Mesothelial cell of epicardium (in vitro differentiated cells): ENCODE measurements at places on chromosomes 1 and 21. TPM values are rescaled to one million over a fixed set of nuclear protein-coding genes. Genes with fewer than 3 reads are reported as not detected.

DNA sequence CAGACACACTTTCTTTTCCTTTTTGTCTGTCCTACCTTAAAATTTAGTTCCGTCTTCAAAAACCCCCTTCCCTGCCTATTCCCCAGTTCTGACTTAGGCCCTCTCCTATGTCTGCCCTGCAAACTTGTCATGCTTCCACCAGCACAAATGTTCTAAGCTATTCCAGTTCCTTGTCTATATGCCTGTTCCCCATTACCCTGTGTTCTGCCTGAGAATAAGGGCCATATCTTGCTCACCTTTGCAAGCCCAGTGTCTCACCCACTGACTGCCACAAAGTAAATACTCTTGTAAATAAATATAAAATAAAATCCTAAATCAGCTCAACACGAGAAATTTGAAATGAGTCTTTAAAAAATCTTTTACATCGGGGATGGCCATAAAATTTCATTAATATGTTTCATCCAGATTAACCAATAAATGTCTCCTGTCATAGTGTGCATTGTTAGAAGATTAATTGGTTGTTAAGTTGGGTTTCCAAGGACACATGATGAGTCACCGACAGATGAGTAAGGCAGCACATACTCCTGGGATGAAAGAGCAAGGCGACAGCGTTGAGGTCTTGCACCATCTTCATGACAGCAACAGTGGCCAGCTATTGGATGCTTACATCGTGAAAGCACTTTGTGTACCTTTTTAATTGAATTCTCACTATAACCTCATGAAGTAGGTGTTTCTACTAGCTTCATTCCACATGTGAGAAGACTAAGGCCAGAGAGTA is 92.6 kb upstream of the NGF start:
- H3K27me3 ChIP-seq: no peaks in the 10 kb centered on the region
- H3K36me3 ChIP-seq: no peaks in the 10 kb centered on the region
- no peak for DNase-seq
- H3K4me1 ChIP-seq: peaks cover 24% of the 10 kb centered on the region
- H3K4me3 ChIP-seq: no peak overlapping the region

DNA sequence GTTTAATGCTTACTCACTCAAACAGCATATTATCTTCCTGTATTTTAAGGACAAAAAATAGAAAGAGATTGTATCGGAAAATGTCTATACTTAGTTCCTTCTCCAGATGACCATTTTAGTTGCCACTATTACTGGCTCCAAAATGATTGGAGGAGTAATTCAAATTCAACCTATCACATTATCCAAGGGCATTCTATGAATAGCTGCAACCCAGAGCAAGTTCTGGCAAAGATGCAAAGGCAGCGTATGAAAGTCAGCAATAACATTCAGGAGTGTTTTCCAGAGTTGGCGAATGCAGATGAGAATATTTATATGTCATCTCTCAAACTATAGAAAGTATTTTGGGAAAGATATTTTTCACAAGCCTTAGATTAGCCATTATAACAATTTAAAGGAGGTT is 389.8 kb upstream of the ADGRL2 start:
- DNase-seq: no peak
- H3K4me1 ChIP-seq: peaks cover 31% of the 10 kb centered on the region
- H3K36me3 ChIP-seq: no peaks in the 10 kb centered on the region
- no peak overlapping the region for H3K27ac ChIP-seq

DNA sequence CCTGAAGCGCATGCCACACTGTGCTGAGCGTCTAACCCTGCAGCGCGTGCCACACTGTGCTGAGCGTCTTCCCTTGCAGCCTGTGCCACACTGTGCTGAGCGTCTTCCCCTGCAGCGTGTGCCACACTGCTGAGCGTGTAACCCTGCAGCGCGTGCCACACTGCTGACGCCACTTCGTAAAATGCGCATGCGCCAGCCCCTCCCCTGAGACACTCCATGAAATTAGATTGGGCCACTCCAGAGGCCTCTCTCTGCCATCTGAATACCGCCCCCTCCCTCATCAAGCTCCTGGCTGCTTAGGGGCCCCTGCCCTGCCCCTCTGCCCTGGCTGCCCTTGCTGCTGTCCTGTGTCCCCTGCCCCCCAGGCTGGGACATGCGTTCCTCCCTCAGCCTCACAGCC is 84.8 kb downstream of the POFUT2 start:
- H3K27ac ChIP-seq: no peak overlapping the region
- H3K4me1 ChIP-seq: no peaks in the 10 kb centered on the region
- H3K4me3 ChIP-seq: no peak overlapping the region
- no peaks in the 10 kb centered on the region for H3K27me3 ChIP-seq
- peaks cover 6% of the 10 kb centered on the region for H3K36me3 ChIP-seq

DNA sequence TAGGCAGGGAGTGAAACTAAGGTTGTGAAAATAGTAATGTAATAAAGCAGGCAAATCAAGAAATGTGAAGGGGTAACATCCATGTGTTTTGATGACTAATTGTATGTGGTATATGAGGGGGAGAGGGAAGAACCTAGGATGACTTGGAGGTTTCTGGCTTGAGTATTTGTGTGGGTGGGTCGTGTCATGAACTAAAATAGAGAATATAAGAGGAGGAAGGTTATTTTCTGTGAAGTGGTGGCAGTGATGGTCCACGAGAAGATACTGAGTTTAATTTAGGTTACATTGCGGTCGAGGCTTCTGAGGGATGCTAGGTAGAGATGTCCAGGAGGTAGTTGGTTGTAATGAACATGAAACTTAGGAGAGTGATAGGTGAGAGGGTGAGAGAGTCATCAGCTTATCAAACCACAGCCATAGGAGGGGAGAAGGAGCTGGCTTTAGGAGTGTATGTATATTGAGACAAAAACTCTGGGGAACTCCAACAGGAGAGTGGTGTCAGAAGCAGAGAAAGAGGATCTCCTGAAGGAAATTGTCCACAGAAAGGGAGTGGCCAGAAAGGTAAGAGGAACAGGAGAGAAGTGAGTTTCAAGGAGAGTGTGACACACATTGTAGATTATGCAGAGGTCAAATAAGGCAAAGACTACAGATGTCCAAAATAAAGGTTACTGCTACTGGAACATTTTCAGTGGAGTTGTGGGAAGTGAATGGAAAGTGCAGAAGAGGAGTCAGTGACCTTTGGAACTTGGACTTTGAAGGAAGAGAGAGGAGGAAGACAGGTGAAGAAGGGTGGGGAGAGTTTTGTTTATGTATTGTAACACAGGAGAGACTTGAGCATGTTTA is 89.0 kb upstream of the MACF1 start:
- H3K4me3 ChIP-seq: no peak overlapping the region
- H3K27ac ChIP-seq: no peak overlapping the region
- no peaks in the 10 kb centered on the region for H3K36me3 ChIP-seq
- peaks cover 3% of the 10 kb centered on the region for H3K4me1 ChIP-seq
- DNase-seq: no peak

The RGSL1 gene
- not detected in 3 replicates for total RNA-seq

DNA sequence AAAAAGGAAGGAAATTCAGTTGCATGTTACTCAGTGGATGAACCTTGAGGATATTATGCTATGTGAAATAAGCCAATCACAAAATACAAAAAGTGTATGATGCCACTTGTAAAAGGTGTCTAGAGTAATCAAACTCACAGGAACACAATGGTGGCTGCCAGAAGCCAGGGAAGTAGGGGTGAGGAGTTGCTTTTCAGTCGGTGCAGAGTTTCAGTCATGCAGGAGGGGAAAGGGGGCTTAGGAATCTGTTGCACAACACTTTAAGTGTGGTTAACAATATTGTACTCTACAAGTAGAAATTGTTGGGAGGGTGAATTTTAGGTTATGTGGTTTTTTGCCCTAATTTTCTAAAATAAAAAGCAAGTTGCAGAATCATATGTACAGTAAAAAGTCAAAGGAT is 184.2 kb upstream of the RAB4A start:
- no peaks in the 10 kb centered on the region for H3K27me3 ChIP-seq
- no peak for DNase-seq
- no peak overlapping the region for H3K27ac ChIP-seq
- H3K36me3 ChIP-seq: peaks cover 12% of the 10 kb centered on the region
- peaks cover 10% of the 10 kb centered on the region for H3K4me1 ChIP-seq

The CASP9 gene
- 23.0 to 23.8 TPM (median 23.5 TPM) in 3 replicates for total RNA-seq
